ENCODE measurements at places on chromosomes 7 and 10.

- no peak for DNase-seq
Observed at GRCh38 chr7:22351878-22352277, 5.1 kb downstream of the RAPGEF5 start.

DNA sequence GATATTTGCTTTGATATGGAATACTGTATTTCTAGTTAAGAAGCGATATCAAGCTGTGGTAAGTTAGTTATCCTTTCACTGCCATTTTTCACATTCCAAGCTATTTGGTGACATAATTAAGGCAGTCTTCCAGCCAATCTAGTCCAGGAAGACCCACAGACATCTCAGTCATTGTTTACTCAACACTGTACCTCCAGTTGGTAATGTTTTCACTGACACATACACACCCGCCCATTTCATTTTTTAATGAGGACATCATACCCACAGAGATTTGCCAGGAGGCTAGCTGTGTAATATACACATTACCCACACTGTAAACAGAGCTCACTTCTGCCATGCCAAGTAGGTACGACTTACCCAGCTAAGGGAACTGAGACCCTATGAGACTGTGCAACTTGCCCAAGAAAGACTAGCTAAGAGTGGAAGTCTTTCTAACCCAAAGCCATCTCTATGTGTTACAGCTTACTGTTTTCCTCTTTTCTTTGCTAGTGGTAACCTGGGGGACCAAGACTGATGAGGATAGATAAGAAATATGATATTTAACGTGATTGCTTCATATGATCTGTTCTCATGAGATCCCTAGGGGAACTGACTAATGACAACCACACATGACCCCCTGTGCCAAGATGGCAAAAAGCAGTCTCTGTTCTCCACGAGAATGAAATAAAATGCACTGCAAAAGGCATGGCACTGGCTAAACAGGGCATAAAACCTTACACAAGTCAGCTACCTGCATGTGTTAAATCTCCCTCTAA is 179.0 kb downstream of the DGKI start:
- DNase-seq: no peak

DNA sequence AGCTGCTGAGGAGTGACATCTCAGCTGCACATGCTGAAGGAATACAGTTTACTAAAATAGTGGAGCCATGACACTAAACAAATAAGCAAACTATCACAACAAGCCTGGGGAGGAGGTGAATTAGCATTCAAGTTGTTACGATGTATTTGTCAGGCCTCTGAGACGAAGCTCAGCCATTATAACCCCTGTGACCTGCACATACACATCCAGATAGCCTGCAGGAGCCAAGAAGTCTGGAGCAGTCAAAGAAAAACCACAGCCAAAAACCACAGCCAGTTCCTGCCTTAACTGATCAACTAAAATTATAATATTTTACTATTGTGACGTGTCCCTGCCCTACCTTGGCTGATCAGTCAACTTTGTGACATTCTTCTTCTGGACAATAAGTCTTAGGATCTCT is 68.6 kb downstream of the NSUN6 start:
- no peak for DNase-seq

DNA sequence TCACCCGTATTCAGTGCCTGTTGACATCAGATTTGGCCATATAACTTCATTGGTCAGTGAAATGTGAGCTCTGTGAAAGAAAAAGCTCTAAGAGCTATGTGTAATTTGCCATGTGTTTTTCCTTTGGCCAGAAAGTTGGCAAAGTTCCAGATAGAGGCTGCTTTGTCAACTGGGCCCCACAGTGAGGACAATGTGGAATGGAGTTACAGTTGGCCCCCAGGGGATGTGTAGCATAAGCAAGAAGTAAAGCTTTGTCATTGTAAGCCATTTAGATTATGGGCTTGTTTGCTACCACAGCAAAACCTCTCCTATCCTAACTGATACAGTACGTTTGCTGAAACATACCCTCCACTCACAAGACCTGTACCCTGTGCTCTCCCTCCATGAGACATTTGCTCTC is 119.1 kb upstream of the HABP2 start:
- DNase-seq: no peak

DNA sequence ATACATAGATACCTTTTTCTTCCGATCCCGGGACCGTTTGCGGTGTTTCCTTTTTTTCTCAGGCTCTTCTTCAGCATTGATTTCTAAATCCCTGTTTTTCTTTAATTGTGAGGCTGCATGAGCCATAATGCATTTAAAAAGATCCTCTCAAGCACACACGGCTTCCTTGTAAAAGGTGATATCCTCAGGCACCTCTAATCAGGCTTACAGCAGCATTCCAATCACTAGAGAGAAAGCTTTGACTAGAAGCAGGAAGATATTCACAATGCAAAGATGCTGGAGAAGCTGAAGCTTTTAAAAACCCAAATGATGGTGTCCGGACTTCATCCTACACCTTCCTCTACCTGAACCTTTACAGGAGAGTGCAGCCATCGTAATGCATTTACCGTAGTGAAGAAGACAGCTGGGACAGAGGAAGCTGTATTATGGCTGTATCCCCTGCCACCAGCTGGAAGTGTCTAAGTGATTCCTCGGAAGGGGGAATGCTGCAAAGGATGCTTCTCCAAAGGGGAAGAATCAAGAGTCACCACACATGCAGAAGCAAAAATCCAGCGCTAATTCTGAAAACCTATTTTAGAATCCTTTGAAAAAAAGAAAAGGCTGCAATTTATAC is at the start of gene ANK3:
Gene ANK3 (minus strand): TSS at position 463 of the 613 bp plus-strand sequence. CDS start 337 bp downstream, at position 126.
- no peak for DNase-seq

GRCh38 chr7:107170051-107170915 is 1.5 kb downstream of the HBP1 start:
- DNase-seq: no peak

- DNase-seq: no peak
Observed at GRCh38 chr7:19871102-19871501, 97.7 kb upstream of the TMEM196 start.

GRCh38 chr7:94650147-94651051 is 5.5 kb downstream of the SGCE start:
- no peak for DNase-seq

DNA sequence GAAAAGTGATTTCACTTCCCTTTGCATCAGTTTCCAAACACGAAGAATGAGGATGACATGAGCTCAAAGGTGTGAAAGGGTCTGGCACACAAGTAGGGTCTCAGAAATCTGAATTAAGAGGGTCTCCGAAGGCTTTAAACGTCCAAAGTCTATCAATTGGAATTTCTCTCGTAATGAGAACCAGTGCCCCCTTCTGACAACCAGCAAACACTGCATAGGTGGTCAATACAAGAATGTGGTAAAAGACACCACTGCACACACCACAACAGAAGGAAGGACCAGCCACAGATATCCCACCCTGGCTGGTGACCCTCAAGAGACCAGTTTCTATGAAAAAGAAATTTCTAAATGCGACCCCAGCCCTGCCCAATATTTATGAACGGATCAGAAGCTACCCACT is 78.1 kb downstream of the CALN1 start:
- DNase-seq: no peak

- no peak for DNase-seq
Observed at GRCh38 chr7:30688718-30689221, 6.5 kb upstream of the CRHR2 start.

DNA sequence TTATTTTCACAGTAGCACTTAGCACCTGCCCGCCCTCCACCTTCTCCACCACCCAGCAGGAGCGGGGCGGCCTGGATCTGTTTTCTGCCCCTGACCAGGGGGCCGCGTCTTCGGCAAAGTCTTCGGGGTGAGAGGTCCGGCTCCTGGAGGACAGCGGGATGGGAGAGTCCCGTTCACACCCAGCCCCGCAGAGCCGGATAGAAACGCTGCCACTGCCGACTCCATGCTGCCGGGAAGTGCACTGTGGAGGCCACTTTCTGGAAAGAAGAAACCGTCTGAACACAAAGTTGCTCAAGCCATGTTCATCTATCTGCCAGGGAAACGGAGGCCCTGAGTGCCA is 14.5 kb upstream of the ZNF273 start:
- no peak for DNase-seq

DNA sequence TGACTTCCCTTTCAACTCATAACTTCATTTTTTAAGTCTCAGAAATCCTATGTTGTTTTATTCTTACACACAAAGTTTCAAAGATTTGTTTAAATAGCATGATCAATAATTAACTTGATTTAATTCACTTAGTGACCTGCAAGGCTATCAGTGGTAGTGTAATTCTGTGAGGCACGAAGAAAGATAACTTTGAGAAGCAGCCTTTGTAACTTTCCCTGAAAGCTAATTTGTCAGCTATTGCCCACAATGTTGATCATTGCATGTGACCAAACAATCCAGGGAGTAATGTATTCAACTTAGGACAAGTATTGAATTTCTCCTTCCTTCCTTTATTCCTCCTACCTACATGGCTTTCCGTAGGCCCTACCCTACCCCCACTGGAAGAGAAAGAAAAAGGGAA is 111.0 kb downstream of the SEMA3D start:
- no peak for DNase-seq

DNA sequence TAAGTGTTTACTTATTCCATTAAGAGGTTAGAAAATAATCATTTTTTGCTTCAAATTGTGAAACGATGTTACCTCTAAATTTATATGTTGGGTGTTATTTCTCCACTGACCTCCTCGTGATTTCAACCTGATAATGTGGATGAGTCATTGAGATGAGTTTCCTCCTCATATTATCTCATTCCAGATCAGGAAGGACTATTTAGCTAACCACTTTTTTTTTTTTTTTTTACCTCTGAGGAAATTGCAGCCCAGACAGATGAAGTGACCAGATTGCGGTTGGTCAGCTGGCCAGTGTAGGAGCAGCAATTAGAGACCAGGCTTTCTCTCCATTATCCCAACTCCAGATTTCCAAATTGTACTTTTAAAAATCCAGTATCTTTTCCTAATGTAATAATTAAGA is 248.7 kb downstream of the FZD1 start:
- DNase-seq: no peak

GRCh38 chr7:25549271-25549921 is 321.1 kb upstream of the NPVF start:
- no peak for DNase-seq

DNA sequence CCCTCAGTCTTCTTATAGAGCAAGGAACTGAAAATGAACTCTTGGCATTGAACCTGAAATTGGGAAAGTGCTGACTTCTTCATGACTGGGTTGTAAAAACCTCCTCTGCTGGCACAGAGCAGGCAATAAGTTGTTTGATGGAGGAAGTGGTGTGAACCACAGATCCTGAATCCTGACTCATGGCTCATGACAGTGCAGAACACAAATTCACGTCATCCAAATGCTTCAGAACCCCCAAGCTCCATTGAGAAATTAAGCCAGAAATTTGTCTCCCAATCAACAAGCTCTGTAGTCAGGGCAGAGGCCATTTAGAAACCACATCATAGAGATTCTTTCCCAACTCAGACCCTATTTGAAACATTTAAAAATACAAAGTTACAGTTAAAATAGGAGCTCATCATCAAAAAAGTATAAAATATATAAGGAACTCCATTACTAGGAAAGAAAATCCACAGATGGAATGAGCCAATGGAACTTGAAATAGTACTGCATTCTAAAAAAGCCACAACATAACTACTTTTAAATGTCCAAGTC is 10.3 kb upstream of the STK17A start:
- DNase-seq: peak; percentile 89

DNA sequence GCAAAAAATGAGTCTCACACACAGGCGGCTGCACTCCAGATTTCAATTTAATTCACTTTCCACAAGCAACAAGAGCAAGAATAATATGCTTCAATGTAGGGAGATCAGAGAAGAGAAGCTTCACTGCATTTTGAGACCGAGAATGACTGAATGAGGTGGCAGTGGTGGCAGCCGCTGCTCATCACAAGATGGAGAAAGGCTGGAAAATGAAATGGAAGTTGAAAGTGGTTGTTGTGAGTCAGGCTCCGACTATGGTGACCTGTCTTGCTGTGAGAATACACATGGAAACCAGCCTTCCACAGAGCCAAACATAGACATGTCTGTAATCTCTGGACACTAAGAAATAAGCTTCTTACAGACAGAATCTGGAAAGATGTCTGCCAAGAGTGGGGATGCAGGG is 499.6 kb upstream of the LRRN3 start:
- no peak for DNase-seq

DNA sequence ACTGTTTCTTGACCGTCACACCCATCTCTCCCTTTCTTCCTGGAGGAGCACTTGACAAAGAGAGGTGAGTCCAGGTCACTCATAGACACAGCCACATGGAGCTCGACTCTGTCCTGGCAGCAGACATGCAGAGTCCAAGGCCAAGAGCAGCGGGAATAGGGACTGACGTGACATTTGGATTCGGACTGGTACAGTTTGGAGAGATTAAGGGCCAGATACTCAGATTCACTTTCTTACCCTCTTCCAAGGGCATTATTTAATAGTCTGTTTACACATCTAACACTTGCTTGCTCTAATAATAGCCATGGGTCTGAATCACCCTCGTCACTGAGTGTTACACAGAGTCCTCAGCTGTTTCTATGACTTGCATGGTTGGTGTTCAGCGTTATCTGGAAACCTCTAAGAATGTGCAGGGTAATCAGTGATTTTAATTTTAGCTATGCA is 39.2 kb upstream of the OTUD1 start:
- no peak for DNase-seq

DNA sequence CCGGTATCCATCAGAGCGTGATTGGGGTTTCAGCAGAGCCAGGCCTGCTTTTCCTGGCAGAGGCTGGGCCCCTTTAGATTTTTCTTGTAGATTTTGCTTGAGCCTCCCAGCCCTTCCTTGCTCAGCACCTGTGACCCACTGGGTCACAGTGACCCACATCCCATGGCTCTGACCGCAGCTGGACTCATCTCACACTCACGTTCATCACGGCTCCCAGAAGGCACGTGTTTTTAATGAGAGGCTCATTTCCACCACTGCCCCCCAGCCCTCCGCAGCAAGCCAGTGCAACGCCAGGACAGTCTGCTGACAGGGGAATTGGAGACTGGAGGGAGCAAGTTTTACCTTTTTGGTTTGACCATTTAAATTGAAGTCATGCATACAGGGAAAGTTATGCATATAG is 155.7 kb downstream of the CUX1 start:
- DNase-seq: no peak

GRCh38 chr10:102549549-102549948 is 45.8 kb downstream of the SUFU start:
- DNase-seq: no peak

DNA sequence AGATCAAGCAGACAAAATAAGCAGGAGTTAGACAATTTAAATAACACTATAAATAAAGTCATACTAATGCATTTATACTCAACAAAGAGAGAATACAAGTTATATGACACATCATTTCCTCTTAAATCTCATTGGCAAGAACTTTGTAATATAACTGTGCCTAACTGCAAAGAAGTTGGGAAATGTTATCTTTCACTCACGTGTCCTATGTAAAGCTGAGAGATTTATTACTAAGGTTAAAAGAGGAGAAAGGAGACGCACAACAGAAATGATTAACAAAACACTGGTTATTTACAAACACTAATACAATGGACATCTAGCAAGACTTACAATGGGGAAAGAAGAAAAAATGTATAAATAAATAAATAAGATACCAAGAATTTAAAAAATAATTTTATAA is 12.7 kb upstream of the TMEM273 start:
- no peak for DNase-seq

GRCh38 chr10:72263613-72264241 is 10.0 kb upstream of the DDIT4 start:
- DNase-seq: peak; percentile 34

GRCh38 chr7:137715121-137715520 is 131.7 kb downstream of the DGKI start:
- DNase-seq: no peak
